Muscle of back (tissue), 13 donors: ENCODE measurements at places on chromosomes 1 and 21. TPM values are rescaled to one million over a fixed set of nuclear protein-coding genes. Genes with fewer than 3 reads are reported as not detected.
A peak's percentile ranks its signal among the peaks of the same experiment; 100 is the strongest.

GRCh38 chr1:153617663-153618062, 1.5 kb upstream of the S100A14 start:
- DNase-seq = no peak

DNA sequence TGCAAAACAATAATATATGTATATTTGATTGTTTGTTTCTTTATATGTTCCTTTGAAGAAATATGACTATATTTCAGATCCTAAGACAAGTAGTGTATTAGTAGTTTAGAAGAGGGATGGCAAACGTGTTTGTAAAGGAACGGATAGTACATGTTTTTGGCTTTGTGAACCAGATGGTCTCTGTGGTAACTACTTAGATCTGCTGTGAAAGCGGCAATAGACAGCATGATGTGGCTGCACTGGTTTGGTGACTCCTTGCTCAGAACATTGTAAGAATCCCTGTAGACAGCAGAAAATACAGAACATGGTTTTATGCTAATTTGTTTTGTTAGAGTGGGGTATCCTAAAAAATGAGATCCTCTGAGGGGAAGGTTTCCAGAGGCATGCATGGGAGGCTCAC, 3.1 kb downstream of the ACADM start:
- DNase-seq = no peak

DNA sequence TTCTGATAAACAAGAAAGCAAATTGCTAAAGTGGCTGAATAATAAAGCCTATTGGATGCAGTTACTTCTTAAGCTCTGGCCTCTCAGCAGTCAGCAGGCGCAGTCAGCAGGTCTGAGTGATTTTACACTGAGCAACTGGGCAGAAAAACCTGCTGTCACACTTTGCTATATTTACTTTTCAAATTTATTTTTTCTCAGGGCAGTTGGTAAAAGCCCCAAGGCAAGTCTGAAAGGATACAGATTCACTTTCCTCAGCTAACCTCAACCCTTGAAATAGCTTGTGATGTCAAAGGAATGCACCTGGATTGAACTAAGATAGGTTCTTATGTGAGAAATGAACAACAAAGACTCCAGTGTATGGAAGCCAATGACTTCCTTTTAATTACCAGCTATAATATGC, 34.0 kb downstream of the ATP5PF start:
- DNase-seq = no peak

DNA sequence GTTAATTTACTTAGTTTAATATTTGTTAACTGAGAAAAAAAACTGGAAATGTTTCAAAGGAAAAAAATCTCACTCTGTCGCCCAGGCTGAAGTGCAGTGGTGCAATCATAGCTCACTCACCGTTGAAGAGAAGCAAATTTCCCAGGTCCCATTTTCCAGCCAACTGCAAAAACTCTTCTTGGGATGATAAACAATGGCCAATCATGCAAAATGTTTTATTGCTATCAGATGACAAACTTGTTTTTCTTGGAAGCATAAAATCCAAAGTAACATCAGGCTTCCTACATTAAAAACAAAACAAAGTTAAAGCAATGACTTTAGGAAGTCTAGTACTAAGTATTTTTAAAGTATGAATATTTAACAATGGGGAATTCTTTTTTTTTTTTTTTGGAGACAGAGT, 84.9 kb downstream of the LYST start:
- no peak for DNase-seq

GRCh38 chr1:225613006-225613405, 39.9 kb downstream of the ENAH start:
- DNase-seq = no peak

GRCh38 chr1:62508187-62508758, 71.4 kb downstream of the USP1 start:
- peak; percentile 74 for DNase-seq

DNA sequence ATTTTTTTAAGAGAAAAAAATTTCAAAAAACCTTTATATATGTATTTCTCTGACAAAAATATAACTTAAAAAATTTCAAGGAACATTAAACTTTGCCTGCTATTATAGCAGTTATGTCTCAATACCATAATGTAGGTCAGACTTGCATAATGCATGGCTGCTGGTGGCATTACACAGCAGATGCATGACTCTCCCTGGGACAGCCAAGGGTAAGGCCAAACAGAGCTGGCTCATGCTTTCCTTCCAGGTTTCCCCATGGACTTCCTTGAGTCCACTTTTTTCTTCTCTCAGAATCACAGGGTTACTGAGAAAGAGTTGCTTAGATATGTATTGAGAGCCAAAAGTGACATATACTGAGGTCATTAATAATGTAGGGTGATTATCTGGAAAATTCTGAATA, 43.7 kb downstream of the RHOU start:
- no peak for DNase-seq

GRCh38 chr1:67143966-67144365, 9.2 kb upstream of the C1orf141 start:
- DNase-seq = no peak

- no peak for DNase-seq
These were observed at the start of gene CHD5 for GRCh38 chr1:6180268-6180706. TSS of gene CHD5 (minus strand) at chr1:6180321. CDS start at chr1:6180023, 298 bp downstream.

GRCh38 chr1:169163059-169163458, 56.6 kb downstream of the ATP1B1 start:
- DNase-seq = no peak

DNA sequence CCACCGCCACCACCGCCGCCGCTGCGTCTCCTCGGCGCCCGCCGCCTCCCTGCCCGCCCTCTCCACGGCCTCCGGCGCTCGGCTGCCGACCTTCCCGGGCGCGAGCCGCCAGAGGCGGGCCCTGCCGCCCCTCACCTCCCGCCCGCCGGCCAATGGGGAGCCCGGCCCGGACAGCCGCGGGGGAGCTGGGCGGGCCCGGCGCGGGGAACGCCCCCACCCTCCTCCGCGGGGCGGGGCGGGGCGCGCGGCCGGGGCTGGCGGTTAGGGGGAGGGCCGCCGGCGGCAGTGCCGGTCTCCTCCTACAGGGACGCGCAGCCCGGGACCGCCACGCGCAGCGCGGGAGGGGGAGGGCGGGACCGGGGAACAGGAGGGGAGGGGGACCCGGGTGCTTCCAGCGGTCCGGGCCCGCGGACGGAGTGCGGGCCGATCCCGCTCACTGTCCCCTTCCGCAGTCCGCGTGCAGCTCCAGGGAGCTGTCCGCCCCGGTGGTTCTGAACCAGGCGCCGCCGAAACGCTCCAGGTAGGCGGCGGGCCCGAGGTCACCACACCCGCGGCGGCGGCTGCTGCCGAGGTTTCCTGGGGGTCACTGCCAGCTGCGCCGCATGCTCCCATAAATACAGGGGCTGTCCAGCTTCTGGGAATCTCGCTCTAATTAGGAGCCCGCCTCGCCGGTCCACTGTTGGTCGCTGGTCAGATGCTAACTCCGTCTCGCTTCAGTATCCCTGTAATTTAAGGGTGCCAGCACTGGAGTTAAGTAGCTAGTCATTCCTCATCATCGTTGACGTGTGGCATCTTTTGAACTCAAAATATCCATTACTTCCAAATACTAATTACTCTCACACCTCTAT, at the start of gene PGBD5:
Gene PGBD5 (minus strand): TSS at position 87 of the 848 bp plus-strand sequence. CDS start 404 bp downstream, outside the sequence.
- DNase-seq = peak; percentile 85

GRCh38 chr1:163171826-163172225, 30.9 kb downstream of the RGS5 start:
- no peak for DNase-seq

DNA sequence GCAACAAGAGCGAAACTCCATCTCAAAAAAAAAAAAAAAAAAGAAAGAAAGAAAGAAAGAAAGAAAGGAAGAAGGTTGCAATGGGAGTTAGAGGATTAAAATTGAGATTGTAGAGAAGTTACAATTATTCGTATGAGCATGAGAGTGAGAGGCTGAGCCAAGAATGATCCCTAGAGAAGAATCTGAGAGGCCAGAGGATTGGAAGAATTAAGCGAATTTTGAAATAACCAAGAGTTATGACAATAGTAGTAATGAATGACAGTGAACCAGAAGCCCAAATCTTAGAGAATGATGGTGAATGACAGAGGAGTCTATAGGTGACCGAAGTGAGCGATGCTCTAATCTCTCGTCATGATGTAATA, 369 bp upstream of the ZYG11B start:
- no peak for DNase-seq

GRCh38 chr1:183633676-183634343, 1.8 kb downstream of the ARPC5 start:
- DNase-seq = peak; percentile 75

- no peak for DNase-seq
These were observed 11.3 kb downstream of the SLC30A2 start for GRCh38 chr1:26034504-26035202.

DNA sequence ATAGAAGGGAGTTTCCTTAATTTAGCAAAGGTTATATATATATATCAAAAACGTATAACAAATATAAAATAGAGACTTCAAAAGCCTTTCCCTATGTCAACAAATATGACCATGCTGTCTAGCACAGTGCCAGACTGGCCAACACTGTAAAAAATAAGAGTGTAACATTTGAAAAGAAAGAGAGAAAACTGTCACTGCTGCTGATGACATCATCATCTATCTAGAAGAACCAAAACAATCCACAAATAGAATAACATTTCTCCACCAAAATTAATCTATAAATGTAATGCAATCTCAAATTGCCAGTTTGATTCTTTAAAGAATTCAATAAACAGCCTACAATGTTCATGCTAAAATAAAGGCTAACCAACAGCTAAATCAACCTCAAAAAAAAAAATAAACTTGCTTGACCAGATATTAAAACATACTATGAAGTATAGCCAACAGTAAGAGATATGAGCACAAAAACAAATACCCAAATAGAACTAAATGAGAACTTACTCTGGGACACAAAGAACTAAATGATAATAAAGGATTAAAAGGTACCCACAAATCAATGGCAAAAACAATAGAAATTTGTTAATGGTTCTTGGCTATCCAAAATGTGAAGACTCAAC, 50.2 kb downstream of the ENAH start:
- no peak for DNase-seq

Gene UBXN11
- 6.6 TPM for polyA plus RNA-seq

Gene S100A8
- 17.6 TPM for polyA plus RNA-seq

Gene OTUD3
- 5.4 TPM for polyA plus RNA-seq

Gene TPTE
- not detected for polyA plus RNA-seq

Gene CFHR1
- 0.35 TPM for polyA plus RNA-seq

Gene RGS1
- polyA plus RNA-seq = 3.9 TPM

Gene RPTN
- polyA plus RNA-seq = not detected
